Endothelial cell (in vitro differentiated cells): ENCODE measurements at places on chromosomes 5 and 9.

GRCh38 chr9:117714282-117714681 lies 10.1 kb downstream of the TLR4 start:
- DNase-seq = no peak

DNA sequence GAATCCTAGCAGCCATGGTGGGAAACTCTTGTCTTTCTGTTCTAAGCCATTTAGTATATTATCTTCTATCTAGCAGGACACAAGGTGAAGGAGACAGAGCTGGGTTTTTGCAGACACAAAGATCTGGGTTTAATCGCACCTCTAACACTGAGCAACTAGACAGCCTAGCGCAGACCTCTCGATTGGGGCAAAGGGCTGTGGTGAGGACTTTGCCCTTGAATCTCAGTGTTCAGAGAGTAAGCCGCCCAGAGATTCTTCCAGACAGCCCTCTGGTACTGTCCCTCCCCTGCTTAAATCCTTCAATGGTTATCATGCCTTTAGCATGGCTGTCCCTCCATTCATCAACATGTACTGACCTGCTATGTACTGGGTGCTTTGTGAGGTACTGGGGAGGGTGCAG lies 128.1 kb downstream of the CRB2 start:
- no peak for DNase-seq

DNA sequence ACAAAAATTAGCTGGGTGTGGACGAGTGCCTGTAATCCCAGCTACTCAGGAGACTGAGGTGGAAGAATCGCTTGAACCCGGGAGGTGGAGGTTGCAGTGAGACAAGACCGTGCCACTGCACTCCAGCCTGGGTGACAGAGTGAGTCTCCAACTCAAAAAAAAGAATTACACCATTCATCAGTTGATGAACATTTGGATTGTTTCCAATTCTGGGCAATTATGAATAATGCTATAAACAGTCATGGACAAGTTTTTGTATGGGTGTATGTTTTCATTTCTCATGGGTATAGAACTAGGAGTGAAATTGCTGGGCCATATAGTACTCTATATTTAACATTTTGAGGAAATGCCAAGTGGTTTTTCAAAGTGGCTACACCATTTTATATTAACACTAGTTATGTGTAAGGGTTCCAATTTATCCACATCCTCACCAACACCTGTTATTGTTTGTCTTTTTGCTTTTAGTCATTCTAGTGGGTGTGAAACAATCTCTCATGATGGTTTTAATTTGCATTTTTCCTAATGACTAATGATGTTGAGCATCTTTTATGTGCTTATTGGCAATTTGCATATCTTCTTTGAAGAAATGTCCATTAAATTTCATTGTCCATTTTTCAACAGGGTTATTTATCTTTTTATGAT lies 9.0 kb upstream of the CCDC125 start:
- no peak for DNase-seq

DNA sequence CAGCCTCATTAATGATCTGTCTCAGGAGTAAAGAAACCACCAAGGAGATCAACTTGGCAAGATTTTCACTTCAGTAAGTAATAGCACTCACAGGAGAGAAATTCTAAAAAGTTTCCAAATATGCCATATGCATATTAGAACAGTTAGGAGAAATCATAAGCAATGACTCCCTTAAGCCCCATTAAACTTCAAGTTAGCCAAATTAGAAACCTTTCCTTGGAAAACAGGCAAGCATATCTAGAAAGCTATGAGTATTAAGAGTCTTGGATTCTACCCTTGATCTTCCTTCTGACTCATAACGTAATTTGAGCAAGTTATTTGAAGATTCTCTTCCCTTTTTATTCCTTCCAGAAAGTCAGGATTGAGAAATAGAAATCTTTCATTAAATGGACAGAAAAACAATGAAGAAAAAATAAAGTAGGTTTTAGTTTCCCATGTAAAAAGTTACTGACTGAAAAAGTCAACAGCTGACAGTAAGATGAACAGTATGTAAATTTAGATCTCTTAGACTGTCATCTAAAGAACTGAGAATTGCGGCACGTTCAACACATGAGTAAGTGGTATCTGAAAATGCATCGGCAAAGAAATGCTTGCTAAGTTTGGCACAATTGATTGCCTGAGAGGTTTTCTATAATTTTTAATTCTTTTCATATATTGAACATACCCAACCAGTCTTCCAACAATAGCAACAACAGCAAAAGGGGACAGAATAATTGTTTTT lies 565.7 kb upstream of the FTMT start:
- no peak for DNase-seq

DNA sequence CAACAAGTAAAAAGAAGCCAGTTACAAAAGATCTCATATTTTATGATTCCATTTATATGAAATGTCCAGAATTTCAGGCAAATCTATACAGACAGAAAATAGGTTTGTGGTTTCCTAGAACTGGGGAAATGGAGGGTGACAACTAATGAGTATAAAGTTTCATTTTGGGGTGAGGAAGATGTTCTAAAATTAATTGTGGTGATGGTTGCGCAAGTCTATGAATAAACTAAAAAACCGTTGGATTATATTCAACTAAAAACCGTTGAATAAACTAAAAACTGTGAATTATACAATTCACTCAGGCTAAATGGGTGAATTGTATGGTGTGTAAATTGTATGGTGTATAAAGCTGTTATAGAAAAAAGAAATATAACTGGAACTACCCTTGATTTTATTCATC lies 47.6 kb downstream of the ADAMTS6 start:
- no peak for DNase-seq

DNA sequence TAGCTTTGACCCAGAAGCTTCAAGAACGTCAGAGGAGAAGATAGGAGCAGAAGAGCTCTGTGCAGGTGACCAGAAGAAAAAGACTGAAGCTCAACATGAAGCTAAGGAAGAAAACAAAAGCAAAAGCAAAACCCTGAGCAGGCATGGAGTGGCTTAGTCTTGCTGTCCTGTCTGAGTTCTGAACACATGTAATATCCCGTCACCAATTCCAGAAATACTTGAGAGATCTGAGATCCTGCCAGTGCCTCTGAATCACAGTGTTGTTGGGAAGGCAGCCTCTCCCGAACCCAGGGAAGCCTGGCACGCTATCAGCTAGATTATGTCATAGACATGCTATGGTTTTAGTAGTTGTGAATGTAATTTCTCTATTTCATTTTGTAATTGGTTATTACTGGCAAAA lies 235.7 kb downstream of the ICE1 start:
- DNase-seq = no peak

DNA sequence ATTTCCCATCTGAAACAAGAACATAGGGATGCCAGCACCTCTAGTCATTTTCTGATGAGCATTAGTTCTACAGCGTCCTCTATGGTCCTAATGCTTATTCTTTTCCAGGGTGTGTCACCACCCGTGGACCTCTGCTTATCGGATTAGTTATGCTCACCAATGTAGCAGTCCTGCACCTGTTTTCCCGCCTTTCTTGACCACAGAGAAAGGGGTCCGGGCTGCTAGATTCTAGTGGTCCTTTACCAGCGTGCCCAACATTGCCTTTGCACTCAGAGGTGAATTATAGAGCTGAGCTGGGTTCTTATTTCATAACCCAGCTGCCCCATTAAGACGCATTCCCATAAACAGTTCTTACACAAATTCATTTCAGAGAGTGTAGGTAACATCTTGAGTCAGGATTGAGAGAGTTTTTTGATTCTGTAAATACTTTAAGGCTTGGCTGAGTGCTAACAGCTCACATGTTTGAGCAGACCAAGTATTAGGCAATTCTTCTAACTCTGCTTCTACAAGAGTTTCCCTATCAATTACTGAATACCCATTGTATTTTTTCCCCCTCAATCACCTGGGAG lies 2205.1 kb upstream of the C9orf72 start:
- DNase-seq = no peak

GRCh38 chr5:14244721-14245120 lies 101.6 kb downstream of the TRIO start:
- DNase-seq = no peak

- DNase-seq = no peak
Measured at GRCh38 chr5:118888556-118888955, 99.8 kb downstream of the DTWD2 start.

GRCh38 chr5:28751396-28751795 lies 1713.0 kb upstream of the CDH9 start:
- no peak for DNase-seq

GRCh38 chr9:113205861-113206260 lies 15.2 kb downstream of the FKBP15 start:
- DNase-seq = no peak

GRCh38 chr9:105678163-105678562 lies 15.9 kb downstream of the TAL2 start:
- no peak for DNase-seq

GRCh38 chr5:130992095-130992494 lies 173.0 kb downstream of the HINT1 start:
- DNase-seq = no peak

- DNase-seq = no peak
Measured at GRCh38 chr9:92962846-92963245, 15.5 kb downstream of the FGD3 start.

- no peak for DNase-seq
Measured at GRCh38 chr5:177576169-177576568, 15.8 kb upstream of the TMED9 start.
